ENCODE measurements at places on chromosomes 13 and 19.
A peak's percentile ranks its signal among the peaks of the same experiment; 100 is the strongest.

DNA sequence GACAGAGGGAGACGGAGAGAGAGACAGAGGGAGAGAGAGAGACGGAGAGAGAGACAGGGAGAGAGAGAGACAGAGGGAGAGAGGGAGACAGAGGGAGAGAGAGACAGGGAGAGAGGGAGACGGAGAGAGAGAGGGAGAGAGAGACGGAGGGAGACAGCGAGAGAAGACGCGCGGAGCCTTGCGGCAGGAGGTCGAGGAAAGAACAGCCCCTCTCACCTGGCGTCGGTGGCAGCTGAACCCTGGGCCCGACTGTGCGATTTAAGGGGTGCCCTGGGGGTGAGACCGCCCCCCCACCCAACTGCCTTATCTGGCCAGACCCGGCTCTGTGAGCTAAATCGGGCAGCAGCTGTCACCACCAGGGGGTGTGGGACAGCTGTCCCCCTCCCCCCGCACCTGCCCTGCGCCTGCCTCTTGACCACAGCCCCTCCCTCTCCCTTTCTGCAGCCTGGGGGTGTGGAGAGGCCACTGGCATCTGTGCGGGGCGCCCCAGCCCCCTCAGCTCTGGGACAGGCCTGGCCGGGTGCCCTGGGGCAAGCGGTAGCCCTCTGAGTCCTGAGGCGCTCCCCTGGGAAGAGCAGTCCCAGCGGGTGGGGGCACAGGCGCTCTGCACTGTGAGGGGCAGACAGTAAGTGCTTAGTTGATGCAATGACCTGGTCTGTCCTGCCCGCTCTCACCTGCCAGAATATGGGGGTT, 10.8 kb downstream of the JOSD2 start:
- DNase-seq: peak; percentile 28

GRCh38 chr13:36360903-36361302, 14.7 kb upstream of the SPART start:
- DNase-seq: no peak

GRCh38 chr13:99344610-99345208, 37.5 kb upstream of the GPR183 start:
- no peak for DNase-seq

DNA sequence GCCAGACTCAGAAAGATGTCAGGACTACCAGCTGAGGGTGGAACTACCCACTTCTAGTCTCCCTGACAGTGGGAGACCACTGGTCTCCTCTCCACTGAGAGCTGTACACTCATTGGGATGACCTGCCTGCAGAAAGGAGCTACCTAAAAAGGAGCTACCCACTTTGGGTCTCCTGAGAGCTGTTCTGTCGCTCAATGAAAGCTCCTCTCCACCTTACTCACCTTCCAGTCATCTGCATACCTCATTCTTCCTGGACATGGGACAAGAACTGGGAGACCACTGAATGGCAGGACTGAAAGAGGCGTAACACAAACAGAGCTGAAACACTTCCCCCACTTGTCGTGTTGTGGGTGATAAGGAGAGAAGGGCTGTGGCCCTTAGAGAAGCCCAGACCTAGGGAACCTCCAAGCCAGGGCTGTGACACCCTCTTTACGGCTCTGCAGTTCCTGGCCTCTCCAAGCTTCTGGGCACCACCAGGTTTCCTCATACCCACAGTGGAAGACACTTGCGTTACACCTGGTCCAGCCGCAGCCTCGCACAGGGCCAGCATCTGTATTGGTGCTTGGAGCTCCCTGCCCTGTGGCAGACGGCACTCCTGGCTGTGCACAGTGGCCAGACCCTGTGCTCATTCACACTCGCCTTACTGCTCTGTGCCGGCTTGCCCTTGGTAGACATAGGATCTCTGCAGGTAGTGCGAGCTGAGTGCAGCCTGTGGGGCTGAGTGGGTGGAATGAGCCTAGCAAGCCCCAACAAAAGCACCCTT, 54.9 kb upstream of the SLITRK6 start:
- no peak for DNase-seq

Measured in NCI-H2081 (cell line).